NCI-H187 (cell line): ENCODE measurements at places on chromosomes 6 and 20.
A peak's percentile ranks its signal among the peaks of the same experiment; 100 is the strongest.

DNA sequence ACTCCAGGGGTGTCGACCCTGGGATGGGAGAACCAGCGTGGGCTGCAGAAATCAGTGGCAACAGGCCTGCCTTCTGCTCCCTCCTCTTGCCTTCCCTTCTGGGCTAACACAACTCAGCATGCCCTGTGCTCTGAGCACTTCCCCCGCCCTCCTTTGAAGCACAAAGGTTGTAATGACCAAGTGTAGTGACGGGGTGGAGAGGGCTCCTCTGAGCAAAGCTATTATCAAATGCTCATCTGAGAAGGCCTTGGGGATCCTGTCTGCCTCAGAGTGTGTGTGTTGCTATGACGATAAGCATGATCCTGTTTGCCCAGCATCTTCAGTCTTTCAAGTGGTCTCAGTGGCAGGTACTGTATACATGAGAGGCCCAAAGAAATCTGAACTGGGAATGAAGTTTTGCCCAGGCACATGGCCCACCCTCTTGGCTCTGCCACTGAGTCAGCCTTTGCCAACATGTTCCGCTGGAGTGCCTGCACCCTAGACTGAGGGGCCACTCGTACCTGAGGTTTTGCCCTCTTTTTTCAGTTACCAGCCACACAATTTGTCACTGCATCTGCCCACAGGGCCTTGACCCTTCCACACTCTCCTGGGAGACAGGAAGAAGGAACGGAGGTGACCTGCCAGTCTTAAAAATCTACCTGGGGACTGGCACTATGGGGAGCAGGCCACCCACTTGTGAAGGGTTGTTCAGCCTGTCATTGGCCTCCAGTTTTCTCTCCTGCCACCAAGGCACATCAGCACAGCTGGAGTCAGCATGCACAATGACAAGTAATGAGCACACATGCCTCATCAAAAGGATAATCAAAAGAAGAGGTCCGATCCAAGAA is 74.5 kb downstream of the GFOD1 start:
- peak; percentile 29 for DNase-seq

DNA sequence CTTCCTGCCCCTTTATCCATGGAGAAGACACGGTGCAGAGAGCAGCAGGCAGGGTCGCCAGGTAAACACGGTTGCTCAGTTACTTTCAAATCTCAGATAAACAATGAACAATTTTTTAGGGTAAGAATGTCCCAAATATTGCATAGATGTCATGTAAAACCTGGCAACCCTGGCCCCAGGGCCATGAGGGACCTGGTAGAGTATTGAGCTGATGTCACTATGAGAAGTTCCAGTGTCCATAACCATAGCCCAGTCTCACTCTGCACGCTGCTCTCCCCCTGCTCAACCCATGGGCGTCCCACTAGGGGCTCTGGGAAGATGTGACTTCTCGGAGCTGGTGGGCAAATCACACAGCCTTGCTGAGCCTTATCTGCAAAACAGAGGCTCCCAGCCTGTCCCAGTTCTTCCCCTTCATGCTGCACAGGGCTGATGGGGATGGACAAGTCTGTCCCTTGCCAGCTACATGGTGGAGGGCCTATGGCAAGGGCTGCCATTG is 71.3 kb upstream of the TOP1 start:
- no peak for DNase-seq

GRCh38 chr6:67757465-67758033 is 877.5 kb upstream of the ADGRB3 start:
- no peak for DNase-seq

GRCh38 chr6:98560418-98560817 is 274.0 kb upstream of the POU3F2 start:
- DNase-seq: no peak

GRCh38 chr6:156865019-156865629 is 87.9 kb downstream of the ARID1B start:
- DNase-seq: no peak

DNA sequence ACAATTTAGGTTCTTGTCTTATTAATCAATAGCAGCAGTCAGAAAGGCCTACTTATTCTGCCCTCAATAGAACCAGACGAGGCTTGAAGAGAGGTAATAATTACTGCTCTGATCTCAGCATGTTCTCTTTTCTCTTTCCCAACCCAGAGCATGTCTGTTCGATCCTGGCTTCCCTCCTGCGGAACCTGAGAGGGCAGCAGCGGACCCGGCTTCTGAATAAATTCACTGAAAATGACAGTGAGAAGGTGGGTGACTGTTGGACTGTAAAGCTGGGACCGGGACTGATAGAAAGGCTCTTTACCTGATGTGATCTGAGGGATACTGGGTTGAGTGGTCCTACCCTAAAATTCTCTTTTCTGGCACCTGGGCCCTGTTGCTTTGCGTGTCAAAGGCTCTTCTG is 63.0 kb upstream of the VSTM2L start:
- DNase-seq: no peak

GRCh38 chr6:41463062-41463930 is 82.9 kb upstream of the FOXP4 start:
- no peak for DNase-seq

GRCh38 chr6:7183707-7184106 is 75.9 kb downstream of the RREB1 start:
- no peak for DNase-seq

GRCh38 chr20:835608-836045 is 2.1 kb downstream of the FAM110A start:
- no peak for DNase-seq

GRCh38 chr20:3712279-3712873 is at the start of gene SIGLEC1:
TSS of gene SIGLEC1 (minus strand) at chr20:3712600. CDS start at chr20:3707128, 5,472 bp downstream.
- no peak for DNase-seq

- DNase-seq: peak; percentile 67
These were observed 193.0 kb upstream of the SGK1 start for GRCh38 chr6:134510920-134511319.

GRCh38 chr20:14385176-14385740 is 47.8 kb upstream of the FLRT3 start:
- DNase-seq: no peak

DNA sequence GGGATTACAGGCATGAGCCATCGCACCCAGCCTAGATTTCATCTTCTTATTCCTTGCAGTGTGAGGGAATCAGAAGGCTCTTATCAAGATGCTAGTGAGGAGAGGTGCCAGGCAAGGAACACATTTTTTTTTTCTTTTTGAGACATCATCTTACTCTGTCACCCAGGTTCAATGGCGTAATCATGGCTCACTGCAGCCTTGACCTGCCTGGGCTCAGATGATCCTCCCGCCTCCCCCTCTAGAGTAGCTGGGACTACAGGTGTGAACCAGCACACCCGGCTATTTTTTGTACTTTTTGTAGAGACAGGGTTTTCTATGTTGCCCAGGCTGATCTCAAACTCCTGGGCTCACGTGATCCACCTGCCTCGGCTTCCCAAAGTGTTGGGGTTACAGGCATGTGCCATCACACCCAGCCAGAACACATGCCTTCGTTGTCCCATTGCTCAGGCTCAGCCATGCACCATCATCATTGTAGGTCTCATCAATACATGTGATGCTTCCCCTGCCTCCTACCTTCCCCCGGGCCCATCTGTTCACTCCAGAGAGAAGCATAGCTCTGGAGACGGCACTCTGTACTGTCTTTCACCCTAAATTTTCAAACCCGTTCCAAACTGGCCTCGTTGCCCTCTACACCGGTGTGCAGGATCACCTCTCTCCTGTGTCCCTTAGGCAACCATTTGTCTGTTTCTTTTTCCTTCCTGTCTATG is 10.1 kb downstream of the FLOT1 start:
- no peak for DNase-seq

DNA sequence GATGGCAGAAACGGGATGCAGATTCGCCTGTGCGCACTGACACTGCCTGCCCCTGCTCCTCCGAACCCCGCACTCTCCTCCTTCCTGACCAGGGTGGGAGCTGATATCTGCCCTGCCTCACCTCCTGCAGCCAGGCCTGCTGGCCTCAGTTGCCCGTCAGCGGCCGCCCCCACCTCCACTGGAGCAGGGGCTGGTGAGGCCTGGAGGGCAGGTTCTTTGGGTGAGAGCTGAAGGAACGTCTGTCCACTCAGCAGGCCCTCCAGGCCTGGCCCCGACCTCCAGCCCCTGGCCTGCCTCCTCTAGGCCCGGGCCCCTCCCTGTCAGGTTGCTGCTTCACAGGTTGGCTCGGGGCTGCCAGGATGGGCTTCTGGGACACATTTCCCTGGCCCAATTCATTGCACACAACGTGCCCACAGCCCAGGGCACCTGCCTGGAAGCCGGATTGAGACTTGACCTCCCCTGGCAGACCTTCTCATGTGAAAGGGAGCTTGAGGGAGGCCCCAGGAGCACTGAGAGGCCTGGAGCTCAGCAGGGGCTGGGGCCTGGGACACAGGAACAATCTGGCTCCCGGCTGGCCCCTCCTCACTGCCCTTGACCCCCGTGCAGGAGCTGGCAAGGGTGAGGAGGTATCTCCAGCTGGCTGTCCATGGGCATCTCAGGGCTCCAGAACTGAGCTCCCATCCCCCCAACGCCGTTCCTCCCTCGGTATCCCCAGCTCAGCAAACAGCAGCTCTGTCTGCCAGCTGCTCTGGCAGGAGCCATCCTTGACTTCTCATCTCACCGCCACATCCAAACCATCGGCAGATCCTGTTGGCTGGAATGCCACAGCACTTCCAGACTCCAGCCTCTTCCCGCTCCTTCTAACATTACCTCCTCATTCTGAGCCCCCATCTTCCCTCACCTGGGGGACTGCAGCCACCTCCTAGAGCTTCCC is 39.5 kb downstream of the SPDEF start:
- DNase-seq: no peak

- no peak for DNase-seq
These were observed 1.7 kb downstream of the TNXB start for GRCh38 chr6:32107406-32107805.

- no peak for DNase-seq
These were observed 6.5 kb upstream of the BCAS4 start for GRCh38 chr20:50788045-50788991.

- DNase-seq: no peak
These were observed 34.6 kb downstream of the RNF146 start for GRCh38 chr6:127301199-127301700.

DNA sequence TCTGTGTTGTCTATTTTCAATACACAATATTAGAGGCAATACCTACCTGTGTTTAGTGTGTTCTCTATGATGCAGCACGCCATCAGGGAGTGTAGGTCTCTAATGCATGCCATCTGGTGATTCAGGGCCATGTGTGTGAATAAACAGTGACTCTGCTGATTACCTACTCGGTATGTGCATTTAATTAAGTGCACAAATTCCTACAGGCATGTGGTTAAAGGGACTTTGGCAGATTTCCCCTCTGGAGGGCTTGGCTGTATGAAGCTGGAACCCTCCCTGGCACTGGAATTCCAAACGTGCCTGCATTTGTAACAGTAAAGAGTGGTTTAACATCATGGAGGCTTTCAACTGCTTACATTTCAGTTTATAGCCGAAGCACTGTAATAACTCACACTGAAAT is 401.5 kb upstream of the SASH1 start:
- no peak for DNase-seq

- DNase-seq: no peak
These were observed 225.9 kb downstream of the TBXT start for GRCh38 chr6:165941786-165942185.

- no peak for DNase-seq
These were observed 62.8 kb upstream of the TFB1M start for GRCh38 chr6:155377061-155377460.

GRCh38 chr6:106629103-106629858 is at the start of the genes QRSL1 and RTN4IP1:
TSS of gene QRSL1 (plus strand) at chr6:106629578. CDS start at chr6:106629682, 104 bp downstream.
TSS of gene RTN4IP1 (minus strand) at chr6:106629498. CDS start at chr6:106629021, 477 bp downstream.
- DNase-seq: peak; percentile 83

DNA sequence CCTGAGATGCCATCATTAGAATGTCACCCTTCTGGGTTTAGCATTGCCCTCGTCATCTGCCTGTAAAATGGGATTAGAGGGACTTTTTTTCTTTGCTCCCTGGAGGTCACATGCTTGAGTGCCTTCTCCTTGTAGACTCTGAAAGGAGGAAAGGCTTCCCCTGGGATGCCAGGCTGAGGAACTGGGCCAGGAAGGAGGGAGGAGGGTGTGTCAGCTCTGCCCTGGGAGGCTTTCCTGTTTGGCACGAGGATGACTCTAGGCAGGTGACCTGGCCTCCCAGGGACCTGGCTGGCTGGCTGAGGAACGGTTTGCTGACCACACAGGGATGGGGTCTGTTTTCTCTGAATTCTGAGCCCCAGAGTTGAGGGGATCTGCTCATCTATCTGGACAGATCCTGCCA is 137.9 kb upstream of the RNF24 start:
- DNase-seq: no peak

- no peak for DNase-seq
These were observed 18.4 kb downstream of the MAP3K4 start for GRCh38 chr6:161009991-161010390.
